ENCODE measurements at places on chromosomes 6 and 20.

DNA sequence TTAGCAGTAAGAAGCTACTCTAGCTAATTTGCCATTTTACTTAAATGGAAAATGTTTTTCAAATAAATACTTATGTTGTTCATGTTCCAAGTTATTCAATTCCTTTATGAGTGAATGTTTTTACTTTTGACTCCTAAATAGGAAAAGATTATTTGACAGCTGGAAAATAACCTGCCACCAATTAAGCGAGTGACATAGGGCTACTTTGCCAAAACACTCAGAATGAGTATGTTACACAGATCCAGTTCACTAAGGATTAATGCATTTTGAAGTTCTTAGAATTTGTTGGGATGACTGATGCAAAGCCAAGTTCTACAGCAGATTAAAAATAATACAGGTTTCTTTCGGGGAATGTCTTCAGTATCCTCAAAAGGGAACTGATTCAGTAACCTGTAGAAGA, 144.4 kb downstream of the ADGRG6 start:
- H3K27ac ChIP-seq, result no peak overlapping the region
- no peaks in the 10 kb centered on the region for H3K36me3 ChIP-seq
- H3K27me3 ChIP-seq, result no peaks in the 10 kb centered on the region
- no peaks in the 10 kb centered on the region for H3K4me1 ChIP-seq
- H3K4me3 ChIP-seq, result no peak overlapping the region
- no peak for DNase-seq

GRCh38 chr6:150394899-150395295, 26.1 kb downstream of the IYD start:
- H3K27ac ChIP-seq, result no peak overlapping the region
- no peaks in the 10 kb centered on the region for H3K36me3 ChIP-seq
- H3K27me3 ChIP-seq, result peaks cover 3% of the 10 kb centered on the region
- DNase-seq, result no peak

DNA sequence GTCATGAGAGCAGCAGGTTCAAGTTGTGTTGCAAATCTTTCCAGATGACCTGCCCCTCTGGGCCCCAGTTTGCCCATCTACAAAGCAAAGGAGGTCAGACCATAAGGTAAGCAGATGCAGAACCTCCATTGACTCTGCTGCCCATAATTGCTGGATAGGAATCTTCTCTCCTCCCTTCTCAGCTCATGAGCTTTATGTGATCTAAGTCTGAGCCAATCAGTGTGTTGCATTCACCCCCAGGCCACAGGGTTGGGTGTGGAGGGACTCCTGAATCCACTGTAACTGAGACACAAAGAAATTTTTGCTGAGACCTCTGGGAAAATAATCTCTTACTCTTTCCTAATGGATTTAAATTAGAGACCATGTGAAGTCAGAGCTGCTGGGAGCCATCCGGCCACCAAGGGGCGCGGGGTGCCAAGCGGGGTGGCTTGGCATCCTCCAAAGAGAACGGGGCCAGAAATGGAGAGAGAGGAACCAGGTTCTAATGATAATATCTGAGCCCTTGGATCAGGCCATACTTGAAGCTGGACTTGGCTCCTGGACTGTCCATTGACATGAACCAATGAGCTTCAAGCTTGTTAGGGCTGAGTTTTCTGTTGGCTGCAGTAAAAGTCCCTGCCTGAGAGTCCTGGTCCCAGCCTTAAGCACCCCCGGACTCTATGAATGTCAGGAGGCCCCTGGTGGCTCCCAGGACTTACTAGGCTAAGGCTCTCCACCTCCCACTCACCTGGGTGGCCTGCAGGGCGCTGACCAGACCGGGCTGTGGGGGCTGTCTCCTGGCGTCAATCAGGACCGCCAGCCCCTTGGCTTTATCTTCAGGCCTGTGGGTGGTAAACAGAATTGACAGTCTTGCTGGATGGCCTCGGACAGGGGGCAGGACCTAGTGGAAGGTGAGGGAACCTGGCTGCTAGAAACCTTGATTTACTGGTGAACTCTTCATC, 32.8 kb downstream of the KIAA1755 start:
- H3K4me3 ChIP-seq, result no peak overlapping the region
- DNase-seq, result no peak
- no peak overlapping the region for H3K27ac ChIP-seq
- H3K36me3 ChIP-seq, result no peaks in the 10 kb centered on the region

GRCh38 chr20:34282041-34282440, 21.1 kb downstream of the AHCY start:
- peaks cover 39% of the 10 kb centered on the region for H3K36me3 ChIP-seq
- H3K27ac ChIP-seq, result no peak overlapping the region
- no peak for DNase-seq
- H3K4me1 ChIP-seq, result no peaks in the 10 kb centered on the region

GRCh38 chr6:42702200-42702599, 20.2 kb downstream of the PRPH2 start:
- no peaks in the 10 kb centered on the region for H3K36me3 ChIP-seq
- H3K4me3 ChIP-seq, result no peak overlapping the region
- no peaks in the 10 kb centered on the region for H3K27me3 ChIP-seq
- H3K4me1 ChIP-seq, result no peaks in the 10 kb centered on the region
- DNase-seq, result no peak

DNA sequence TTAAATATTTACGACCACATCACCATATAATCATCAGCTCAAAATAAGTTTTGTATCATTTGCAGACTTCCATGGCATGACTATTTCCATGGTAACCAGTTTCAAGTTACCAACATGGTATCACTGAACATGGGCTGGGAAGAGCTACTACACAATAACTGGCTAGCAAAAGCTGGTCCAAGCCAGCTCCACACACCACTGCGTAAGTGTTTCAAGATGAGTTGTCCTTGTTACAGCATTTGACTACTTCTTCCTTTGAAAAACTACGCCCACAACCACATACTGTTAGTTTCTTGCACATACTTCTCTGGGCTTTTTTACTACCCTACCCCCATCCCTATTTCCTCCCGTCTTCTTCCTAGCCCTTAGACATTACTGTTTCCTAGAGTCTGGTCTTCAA, 8.5 kb downstream of the CD164 start:
- H3K27me3 ChIP-seq, result no peaks in the 10 kb centered on the region
- H3K4me1 ChIP-seq, result peaks cover 4% of the 10 kb centered on the region
- H3K4me3 ChIP-seq, result no peak overlapping the region
- H3K36me3 ChIP-seq, result peaks cover 38% of the 10 kb centered on the region
- DNase-seq, result no peak
- H3K27ac ChIP-seq, result no peak overlapping the region

DNA sequence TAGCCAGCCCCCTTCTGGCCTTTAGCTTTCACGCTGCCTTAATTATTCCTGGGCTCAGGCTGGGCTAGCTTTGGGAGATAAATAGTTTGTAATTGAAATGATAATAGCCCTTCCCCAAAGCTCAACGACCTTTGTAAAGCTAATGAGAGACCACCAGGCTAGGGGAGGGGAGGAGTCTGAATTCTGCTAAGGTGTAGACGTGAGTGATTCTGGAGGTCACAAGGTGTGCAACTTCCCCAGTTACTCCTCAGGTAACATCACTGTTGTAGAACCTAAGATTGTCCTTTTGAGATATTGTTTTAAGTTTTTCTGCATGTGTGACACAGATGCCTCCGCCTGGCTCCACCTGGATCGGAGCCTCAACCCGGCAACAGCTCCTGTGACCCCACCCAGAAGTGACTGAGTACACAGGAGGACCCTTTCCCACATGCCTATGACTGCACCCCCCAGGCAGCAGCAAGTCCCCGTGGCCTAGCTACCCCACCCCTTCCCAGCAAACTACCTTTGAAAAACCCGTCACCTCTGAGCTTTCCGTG, 5.8 kb upstream of the GPR31 start:
- no peak overlapping the region for H3K27ac ChIP-seq
- peaks cover 2% of the 10 kb centered on the region for H3K27me3 ChIP-seq
- DNase-seq, result no peak
- no peak overlapping the region for H3K4me3 ChIP-seq
- H3K4me1 ChIP-seq, result no peaks in the 10 kb centered on the region

GRCh38 chr20:51703400-51704287, 64.5 kb downstream of the ATP9A start:
- no peaks in the 10 kb centered on the region for H3K36me3 ChIP-seq
- no peak for DNase-seq
- H3K27me3 ChIP-seq, result no peaks in the 10 kb centered on the region
- H3K4me3 ChIP-seq, result no peak overlapping the region

DNA sequence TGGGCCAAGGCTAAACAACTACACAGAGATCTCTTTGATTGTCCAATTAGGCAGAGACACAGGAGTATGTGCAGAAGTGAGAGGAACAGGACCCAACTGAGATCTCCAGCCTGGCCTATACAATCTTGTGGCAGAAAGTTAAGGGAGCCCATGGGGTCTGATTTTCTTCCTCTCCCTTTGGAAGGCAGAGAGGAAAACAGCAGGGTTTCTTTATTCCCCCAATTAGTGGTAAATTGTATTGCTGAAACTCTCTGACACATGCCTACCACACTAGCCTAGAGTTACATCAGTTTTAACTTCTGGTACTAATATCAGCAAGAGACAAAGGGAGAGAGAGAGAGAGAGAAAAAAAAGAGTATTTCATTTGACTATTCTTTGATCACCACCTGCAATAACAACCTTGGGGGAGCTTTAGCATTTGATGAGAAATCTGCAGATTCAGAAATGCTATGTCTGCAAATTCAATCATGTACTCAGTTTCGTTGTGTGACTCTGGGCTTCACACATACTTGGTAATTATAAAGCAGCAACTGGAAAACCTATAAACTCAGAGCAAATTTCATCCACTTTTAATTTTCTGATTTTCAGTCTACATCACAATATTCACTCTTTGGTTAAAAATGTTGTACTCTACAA, 260.3 kb upstream of the SPTLC3 start:
- no peak for DNase-seq
- H3K36me3 ChIP-seq, result no peaks in the 10 kb centered on the region
- H3K4me3 ChIP-seq, result no peak overlapping the region
- no peaks in the 10 kb centered on the region for H3K27me3 ChIP-seq
- H3K4me1 ChIP-seq, result no peaks in the 10 kb centered on the region

- no peaks in the 10 kb centered on the region for H3K27me3 ChIP-seq
- DNase-seq, result no peak
- H3K27ac ChIP-seq, result no peak overlapping the region
- H3K36me3 ChIP-seq, result no peaks in the 10 kb centered on the region
These were observed 89.2 kb downstream of the THBS2 start for GRCh38 chr6:169164451-169164850.

GRCh38 chr6:13522656-13523055, 35.3 kb upstream of the GFOD1 start:
- no peaks in the 10 kb centered on the region for H3K36me3 ChIP-seq
- no peak overlapping the region for H3K27ac ChIP-seq

- H3K27me3 ChIP-seq, result no peaks in the 10 kb centered on the region
- no peak for DNase-seq
- no peaks in the 10 kb centered on the region for H3K4me1 ChIP-seq
These were observed 73.9 kb downstream of the MDN1 start for GRCh38 chr6:89745716-89746115.

- no peaks in the 10 kb centered on the region for H3K36me3 ChIP-seq
- H3K27me3 ChIP-seq, result no peaks in the 10 kb centered on the region
These were observed 87.4 kb downstream of the DNAH8 start for GRCh38 chr6:38802497-38802896.

DNA sequence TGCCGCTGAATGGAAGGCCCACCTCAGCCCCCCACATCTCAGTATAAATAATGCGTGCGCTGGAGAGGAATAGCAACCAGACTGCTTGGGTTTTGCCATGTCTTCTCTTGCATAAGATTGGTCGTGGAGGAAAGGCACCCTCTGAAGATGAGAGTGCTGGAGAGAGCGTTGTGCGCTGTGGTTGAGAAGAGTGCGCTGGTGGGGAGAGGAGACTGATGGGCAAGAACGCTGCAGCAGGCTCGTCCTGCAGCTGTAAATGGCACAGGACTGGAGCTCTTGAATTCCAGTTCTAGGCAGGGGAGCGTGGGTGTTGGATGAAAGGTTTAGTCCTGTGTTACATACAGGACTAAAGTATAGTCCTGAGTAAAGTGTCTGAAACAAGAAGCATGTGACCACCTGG, 51.5 kb downstream of the RPRD1B start:
- H3K4me1 ChIP-seq, result no peaks in the 10 kb centered on the region
- H3K27ac ChIP-seq, result no peak overlapping the region
- DNase-seq, result no peak
- H3K27me3 ChIP-seq, result no peaks in the 10 kb centered on the region

- H3K27ac ChIP-seq, result no peak overlapping the region
- no peaks in the 10 kb centered on the region for H3K4me1 ChIP-seq
- H3K36me3 ChIP-seq, result no peaks in the 10 kb centered on the region
- H3K27me3 ChIP-seq, result no peaks in the 10 kb centered on the region
- DNase-seq, result no peak
These were observed 309.2 kb downstream of the QKI start for GRCh38 chr6:163723759-163724158.

- H3K27ac ChIP-seq, result no peak overlapping the region
- H3K4me1 ChIP-seq, result no peaks in the 10 kb centered on the region
These were observed 34.5 kb upstream of the FAM184A start for GRCh38 chr6:119112812-119113530.

GRCh38 chr20:6750438-6750837, 17.0 kb upstream of the BMP2 start:
- H3K4me3 ChIP-seq, result no peak overlapping the region
- DNase-seq, result no peak
- H3K36me3 ChIP-seq, result no peaks in the 10 kb centered on the region
- no peaks in the 10 kb centered on the region for H3K27me3 ChIP-seq

GRCh38 chr6:19538096-19538495, 299.1 kb upstream of the ID4 start:
- no peak for DNase-seq
- H3K27me3 ChIP-seq, result no peaks in the 10 kb centered on the region
- no peaks in the 10 kb centered on the region for H3K36me3 ChIP-seq
- no peak overlapping the region for H3K27ac ChIP-seq
- H3K4me1 ChIP-seq, result no peaks in the 10 kb centered on the region
- no peak overlapping the region for H3K4me3 ChIP-seq

GRCh38 chr20:60172346-60172984, 214.2 kb downstream of the CDH26 start:
- H3K27me3 ChIP-seq, result no peaks in the 10 kb centered on the region
- H3K36me3 ChIP-seq, result no peaks in the 10 kb centered on the region
- no peak overlapping the region for H3K27ac ChIP-seq

DNA sequence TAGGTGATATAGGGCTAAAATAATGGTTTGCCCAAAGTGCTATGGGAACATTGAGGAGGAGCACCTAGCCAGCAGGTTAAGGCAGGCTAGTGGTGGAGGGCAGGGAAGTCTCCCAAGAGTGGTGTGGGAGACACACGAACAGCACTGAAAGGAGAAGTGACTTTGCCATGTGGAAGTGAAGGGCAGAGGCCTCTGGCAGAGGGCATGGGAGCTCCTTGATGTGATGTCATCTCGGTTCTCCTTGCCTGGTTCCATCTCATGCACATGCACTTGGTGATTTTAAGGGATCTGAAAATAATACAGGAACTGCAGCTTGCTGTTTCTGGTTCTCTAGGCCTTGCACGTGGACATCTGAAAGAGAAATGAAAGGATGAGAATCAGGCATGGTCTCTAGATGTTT, 4.7 kb upstream of the MAP3K4 start:
- no peak for DNase-seq
- no peaks in the 10 kb centered on the region for H3K4me1 ChIP-seq
- H3K36me3 ChIP-seq, result no peaks in the 10 kb centered on the region
- no peak overlapping the region for H3K27ac ChIP-seq
- no peak overlapping the region for H3K4me3 ChIP-seq
